ENCODE measurements at places on chromosomes 2 and 18. TPM values are rescaled to one million over a fixed set of nuclear protein-coding genes. Genes with fewer than 3 reads are reported as not detected.

TCF23 gene
- not detected for polyA plus RNA-seq

DAW1 gene
- polyA plus RNA-seq = 0.18 TPM

LOXHD1 gene
- polyA plus RNA-seq = not detected

MOCOS gene
- polyA plus RNA-seq = 2.2 TPM

TRIP12 gene
- polyA plus RNA-seq = 123 TPM

ZSWIM2 gene
- polyA plus RNA-seq = not detected

MAPRE2 gene
- 8.6 TPM for polyA plus RNA-seq

ARHGAP25 gene
- polyA plus RNA-seq = 25.3 TPM

CXCR4 gene
- 0.21 TPM for polyA plus RNA-seq

UGT1A4 gene
- polyA plus RNA-seq = 2.4 TPM

PRSS56 gene
- polyA plus RNA-seq = not detected

DNA sequence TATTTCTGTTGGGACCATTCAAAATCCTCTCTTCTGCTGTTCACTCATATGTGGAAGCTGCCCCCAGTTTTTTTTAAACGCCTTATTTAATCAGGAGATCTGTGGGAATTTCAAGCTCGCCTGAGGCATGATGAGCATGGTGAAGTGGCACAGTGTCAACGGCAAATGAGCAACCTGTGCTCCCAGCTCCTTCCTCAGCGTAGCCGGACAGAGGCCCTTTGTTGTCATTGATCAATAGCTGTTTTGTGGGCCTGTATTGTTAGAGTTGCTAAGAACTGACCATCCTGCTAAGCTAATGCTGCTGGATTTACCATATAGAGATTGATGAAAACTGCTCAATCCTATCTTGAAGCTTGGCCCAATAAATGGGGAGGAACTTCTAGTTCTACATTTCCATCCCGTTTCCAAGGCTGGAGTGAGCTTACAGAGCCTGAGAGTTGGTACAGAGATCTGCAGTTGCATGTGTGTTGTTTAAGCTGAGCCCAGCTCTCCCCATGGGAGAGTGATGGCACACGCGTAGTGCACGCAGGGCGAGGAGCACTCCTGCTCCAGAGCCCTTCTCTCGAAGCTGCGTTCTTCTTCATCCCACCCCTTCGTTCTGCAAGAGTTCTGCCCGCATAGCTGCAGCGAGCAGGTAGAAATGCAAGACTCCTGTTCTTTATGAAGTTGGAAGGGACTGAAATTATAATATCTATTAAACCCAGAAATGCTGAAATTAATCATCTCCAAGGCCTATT lies 108.8 kb downstream of the RTN4 start:
- no peak for DNase-seq

DNA sequence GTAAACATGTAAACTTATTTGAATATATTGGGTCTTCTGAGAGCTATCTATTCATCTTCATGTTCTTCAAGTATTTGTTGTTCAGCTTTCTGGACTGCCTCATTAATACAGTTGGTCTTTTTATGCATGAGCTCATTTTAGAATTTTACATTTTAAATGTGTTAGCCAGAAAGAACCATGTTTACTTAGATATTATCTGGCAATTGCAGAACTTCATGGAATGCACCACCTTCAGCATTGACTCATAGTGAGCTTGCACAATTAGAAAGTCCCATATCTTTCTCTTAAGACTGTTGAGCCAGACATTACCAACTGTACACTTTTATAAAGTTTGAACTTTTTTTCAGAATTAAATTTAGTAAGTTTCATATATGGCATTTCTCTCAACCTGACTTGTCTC lies 536.7 kb downstream of the RIT2 start:
- DNase-seq = no peak

DNA sequence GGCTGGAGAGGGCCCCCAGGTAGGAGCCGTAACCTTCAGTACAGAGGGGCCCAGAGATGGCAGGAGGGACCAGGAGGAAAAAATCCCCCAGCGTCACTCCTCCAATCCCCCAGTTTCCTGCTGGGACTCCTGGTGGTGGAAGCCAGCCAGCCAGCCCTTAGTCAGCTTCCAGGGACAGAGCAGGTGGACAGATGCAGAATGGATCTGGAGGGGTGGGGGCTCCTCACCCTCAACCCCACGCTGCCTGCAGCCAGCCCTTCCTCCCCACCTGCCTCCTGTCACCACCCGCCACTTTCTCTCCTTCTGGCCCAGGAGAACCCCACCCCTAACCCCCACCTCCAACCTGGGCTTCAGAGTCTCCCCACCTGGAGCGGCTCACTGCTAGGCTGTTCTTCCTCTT lies 21.1 kb downstream of the EMX1 start:
- DNase-seq = no peak

DNA sequence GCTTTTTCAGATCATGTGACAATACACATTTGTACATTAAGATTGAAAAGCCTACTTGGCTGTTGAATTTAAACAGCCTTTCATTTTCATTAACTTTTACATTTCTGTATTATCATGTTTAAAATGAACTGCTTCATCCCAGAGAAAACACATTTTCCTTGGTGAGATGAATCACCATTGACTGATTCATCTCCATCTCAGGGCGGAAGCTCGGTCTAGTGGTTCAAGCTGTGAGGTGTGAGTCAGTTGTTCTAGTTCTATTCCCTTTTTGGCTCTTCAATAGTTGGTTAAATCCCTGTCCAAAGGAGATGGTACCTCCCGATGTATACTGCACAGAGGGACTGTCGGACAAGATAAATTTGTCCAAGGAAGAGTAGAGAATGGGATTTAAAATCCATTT lies 189.7 kb downstream of the ADCYAP1 start:
- DNase-seq = no peak

DNA sequence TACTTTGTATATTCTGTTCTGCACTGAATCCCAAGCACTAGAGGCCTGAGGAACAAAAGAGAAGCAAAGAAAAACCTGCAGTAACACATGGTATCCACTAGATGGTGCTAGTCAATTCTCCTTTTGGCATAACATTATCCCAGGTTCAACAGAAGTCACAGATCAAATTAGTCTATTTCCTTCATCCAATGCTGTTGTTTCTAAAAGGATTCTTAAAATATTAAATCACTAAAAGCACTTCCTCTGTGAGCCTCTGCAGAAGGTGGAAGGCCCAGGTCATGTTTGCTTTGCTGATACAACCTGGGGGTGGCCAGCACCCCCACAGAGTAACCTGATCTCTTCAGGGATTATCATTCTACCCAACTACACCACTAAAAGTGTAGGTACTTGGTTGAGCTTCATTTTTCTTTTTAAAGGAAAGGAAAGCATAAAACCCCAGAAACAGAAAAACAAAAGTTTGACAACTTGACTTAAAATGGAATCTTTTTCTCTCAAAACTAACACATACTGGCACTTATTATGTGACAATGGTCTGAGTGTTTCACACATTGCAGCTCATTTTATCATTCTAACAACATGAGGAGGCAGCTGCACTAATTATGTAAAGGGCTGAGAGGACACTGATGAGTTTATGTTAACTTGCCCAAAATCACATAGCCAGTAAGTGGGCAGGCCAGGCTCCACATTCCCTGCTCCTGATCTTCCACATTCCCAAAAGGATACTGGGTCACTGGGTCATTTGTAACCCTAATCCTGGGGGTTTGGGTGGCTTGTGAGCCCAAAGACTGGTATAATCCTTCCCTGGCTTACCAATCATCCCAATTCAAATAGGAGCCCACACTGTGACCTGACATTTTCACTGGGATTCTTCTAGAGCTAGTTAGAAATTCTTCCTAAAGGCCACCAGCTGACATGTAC lies 66.8 kb upstream of the DNER start:
- DNase-seq = no peak

DNA sequence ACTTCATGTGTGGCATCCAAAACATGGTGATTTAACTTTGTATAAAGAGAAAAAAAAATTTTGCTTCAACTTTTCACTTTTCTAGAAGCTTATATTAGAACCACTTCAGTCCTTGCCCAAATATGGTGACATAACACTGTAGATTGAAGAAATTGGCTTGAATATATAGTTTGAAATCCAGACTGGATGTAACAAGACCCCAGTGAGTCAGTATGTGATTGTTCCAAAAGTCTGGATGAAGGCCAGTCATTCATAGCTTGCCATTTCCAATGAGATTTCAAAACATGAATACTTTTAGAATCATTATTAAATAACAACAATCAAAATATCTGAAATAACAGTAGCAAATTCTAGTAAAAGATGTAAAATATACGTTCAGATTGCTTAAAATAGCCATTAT lies 104.8 kb upstream of the FN1 start:
- no peak for DNase-seq

DNA sequence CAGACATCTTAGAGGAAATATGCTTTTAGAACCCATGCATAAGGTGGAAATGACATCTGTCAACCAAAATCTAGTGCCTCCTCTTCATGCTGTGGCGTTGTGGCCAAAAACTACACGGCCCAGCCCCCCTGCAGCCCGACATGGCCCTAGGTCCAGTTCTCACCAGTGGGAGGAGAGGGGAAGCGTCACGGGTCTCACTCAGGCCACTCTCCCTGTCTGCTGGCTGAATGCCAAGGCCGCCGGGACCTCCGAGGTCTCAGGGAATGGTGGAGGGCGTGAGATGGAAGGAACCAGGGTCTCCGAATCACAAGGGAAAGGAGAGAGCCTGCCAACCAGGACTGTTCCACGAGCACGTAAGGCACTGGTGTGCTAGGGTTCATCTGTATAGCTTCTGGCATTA lies 361.0 kb downstream of the ANAPC1 start:
- no peak for DNase-seq

- DNase-seq = no peak
Observed at GRCh38 chr2:48450936-48451602, 78.9 kb upstream of the STON1 start.

DNA sequence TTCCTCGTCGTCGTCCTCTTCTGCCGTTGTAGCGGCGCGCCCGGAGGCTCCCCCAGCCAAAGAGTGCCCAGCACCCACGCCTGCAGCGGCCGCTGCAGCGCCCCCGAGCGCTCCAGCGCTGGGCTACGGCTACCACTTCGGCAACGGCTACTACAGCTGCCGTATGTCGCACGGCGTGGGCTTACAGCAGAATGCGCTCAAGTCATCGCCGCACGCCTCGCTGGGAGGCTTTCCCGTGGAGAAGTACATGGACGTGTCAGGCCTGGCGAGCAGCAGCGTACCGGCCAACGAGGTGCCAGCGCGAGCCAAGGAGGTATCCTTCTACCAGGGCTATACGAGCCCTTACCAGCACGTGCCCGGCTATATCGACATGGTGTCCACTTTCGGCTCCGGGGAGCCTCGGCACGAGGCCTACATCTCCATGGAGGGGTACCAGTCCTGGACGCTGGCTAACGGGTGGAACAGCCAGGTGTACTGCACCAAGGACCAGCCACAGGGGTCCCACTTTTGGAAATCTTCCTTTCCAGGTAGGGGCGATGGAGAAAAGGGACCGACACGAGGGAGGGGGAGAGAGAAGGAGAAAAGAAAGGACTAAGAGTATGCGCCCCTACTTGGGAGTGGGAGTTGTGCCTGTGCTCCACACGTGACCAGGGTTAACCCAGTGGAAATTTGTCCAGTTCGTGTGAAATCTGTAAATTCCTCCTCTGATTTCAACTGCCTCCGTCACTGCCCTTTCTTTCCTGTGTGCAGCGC lies 800 bp downstream of the HOXD13 start:
- DNase-seq = no peak

DNA sequence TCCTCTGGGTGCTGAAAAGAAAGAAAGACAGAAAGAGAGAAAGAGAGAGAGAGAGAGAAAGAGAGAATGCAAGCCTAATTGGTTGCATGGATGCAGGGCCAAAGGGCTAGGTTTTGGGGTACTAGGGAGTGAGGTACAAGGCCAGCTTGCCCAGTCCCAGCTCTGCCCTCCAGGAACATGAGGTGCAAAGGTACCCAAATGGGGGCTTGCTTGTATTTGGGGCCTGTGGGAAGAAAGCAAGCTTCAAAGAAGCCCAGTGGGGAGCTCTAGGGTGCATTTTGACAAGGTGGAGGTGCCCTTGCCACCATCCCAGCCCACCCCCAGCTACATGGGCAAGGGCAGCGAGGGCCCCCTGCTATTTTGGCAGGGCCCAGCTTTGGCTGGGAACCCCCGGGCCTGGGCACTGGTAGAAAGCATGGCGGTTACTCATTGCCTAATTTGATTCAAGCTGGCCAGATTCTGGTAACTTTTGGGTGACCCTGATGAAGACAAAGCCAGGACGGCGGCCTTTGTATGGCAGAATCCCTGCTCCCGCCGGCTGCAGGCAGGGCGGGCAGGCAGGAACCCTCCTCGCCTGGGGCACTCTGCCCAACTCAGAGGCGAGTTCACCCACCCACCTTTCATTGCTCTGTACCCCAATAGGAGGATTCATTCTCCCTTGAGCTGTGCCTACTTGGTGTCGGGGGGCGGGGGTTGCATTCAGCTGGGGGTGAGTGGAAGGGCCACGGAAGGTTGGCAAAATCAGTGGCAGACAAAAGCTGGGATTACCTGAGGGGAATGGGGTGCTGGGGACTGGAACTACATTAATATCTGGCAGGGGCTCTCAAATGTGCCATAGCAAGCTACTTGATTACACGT lies 537 bp upstream of the HOXD4 start:
- no peak for DNase-seq

DNA sequence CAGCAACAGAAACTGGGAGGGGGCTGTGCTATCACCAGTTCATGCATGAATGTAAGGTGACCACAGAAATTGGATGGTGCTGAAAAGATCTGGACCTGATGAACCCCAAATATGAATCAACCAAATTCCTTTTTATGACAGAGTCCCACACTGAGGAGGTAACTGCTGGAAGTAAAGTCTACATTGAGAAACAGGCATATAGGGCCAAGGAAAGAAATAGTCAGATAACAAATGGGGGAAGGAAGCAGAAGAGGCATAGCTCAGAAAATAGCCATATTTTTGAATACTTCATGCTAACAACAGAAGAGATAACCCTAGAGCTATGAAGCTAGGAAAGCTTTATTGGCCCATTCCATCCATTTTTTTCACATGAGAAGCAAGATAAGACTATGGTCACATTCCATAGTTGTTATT lies 25.8 kb downstream of the ZC3H6 start:
- DNase-seq = no peak

DNA sequence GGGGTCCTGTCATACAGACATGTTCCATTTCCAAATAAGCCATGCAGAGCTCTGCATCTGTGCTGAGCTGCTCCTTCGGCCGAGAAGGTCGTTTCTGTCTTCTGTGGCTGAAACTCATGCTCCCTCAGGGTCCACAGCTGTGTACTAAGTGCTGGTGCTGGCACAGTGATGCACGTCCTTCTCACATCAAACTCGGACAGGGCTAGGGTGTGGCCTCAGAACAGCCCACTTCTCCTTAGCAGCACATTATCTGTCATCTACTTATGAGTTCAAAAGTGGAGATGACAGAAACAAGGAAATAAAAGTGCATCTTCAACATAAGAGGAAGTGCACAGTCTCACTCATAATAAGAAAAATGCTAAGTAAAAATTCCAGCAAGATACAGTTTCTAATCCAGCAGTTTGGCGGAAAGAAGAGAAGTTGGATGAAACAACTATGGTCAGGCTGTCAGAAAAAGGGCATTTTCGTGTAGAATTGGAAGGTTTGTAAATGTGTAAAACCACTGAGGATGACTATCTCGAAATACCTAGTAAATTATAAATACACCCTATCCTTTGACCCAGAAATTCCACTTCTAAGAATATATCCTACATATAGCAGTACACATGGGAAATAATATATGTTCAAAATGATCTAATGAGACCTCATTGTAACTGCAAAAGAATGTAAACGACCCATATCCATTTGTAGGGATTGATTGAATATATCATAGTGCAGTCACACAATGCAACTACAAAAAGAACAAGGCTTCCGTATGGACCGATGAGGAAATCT lies 53.7 kb upstream of the APCDD1 start:
- DNase-seq = no peak

- DNase-seq = no peak
Observed at GRCh38 chr18:47915930-47916329, 14.5 kb downstream of the SMAD2 start.

Measured in keratinocyte (primary cell).